Activated T-cell treated with anti-CD3 and anti-CD28 coated beads, Interleukin-2, amount 50 U/mL, for 48 hours (primary cell): ENCODE measurements at places on chromosomes 12 and 14.

GRCh38 chr12:2533036-2533435, 261.7 kb upstream of the FKBP4 start:
- no peak for DNase-seq

- no peak for DNase-seq
These were observed 118.8 kb downstream of the FOXN3 start for GRCh38 chr14:89298056-89298834.

DNA sequence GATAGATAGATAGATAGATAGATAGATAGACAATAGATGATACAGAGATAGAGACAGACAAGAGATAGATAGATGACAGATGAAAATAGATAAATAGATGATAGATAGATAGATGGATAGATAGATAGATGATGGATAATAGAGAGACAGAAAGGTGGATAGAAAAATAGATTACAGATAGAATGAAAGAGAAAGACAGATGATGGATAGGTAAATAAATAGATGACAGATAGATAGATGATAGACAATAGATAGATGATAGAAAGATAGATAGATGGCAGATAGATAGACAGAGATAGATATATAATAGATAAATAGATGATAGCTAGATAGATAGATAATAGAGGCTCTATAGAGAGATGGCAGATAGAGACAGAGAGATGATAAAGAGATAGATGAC, 523.0 kb downstream of the BCL11B start:
- DNase-seq: no peak

DNA sequence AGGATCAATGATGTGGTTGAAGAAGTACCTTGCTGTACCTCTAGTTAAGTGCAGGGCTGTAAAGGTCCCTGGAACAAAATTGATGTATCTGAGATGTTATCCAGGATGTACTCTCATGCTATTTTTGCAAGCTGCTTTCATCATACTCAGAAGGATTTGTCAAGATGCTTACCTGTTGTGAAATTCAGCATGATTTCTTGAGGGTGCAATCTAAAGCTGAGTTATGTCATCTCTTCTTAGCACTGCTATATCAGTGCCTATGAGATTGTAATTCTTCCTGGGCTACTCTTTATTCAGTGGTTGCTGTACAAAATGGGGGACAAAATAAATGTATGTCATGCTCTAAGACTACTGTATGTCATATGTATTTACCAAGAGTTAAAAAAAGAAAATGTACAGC, 340.7 kb upstream of the LMO3 start:
- DNase-seq: no peak

DNA sequence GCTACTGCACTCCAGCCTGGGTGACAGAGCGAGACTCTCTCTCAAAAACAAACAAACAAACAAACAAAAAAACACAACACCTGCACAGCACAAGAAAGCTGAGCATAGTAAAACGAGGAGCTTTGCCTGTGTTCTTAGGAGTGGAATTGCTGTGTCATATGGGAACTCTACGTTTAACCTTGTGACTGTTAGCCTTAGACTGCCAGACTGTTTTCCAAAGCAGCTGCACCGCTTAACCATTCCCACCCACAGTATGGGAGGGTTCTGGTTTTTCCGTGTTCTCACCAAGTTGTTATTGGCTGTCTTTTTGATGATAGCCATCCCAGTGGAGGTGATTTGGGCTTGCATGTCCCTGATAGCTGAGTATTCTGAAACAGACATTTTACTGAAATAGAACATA, 9.2 kb downstream of the WNT5B start:
- DNase-seq: no peak

DNA sequence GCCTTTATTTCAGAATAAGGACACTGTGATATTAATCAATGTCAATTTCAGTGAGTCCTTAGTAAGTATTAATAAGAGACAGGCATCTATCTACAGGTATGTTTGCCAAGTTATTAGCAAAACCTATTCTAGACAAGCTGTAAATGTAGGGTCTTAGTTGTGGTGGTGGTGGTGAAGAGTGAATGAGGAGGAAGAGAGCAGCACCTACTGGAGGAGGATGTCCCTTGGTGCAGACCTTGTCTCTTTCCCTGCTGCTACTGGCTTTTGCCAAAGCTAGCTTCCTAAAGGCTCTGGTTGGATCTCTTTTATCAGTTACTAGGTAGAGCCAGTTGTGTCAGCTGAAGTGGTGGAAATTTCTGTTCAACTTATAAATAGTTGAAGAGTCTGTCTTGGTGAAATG, 304.8 kb upstream of the ATP2B1 start:
- DNase-seq: no peak

- no peak for DNase-seq
These were observed 22.4 kb upstream of the LRRC10 start for GRCh38 chr12:69633061-69633460.

DNA sequence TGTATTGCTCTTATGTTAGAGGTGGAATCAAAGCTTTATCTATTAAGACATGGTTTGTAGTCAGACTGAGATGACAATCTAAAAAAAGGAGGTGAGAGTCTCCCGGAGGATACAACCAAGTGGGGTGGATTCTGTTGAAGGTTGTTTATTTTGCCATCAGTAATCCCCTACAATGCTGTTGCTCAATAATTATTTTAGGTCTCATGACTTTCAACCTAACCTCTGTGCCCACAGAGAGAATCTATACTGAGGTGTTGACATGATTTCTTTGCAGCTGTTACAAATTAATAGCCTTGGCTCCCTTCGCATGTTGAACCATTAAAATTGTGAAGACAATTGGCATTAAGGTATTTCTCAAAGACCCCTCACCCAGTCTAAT, 28.7 kb upstream of the FOS start:
- DNase-seq: no peak

DNA sequence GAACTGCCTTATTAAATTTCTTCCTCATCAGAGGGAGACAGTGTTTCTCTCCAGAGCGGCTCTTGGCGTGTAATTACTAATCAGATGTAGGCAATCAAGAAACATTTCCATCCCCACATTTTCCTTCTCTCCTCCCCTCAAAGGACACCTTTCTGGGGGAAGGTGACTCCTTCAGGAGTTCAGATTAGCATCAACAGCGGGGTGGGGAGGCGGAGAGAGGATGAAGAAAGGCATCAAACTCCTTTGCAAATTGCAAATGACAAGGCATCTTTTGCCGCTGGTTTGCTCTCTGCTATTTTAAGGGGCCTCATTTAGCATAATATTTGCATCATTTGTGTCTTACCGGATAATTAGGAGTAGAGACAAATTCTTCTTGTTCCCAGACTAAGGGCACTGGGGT, 231.7 kb upstream of the SRRM4 start:
- DNase-seq: no peak
